ENCODE measurements at places on chromosomes 2 and 18. TPM values are rescaled to one million over a fixed set of nuclear protein-coding genes. Genes with fewer than 3 reads are reported as not detected.

Gene ALPG
- total RNA-seq = not detected

Gene FBXO36
- total RNA-seq = 2.9 TPM

Gene LYPD6
- total RNA-seq = 1.1 TPM

Gene CHRNG
- not detected for total RNA-seq

Gene ZDBF2
- total RNA-seq = 9.1 TPM

Measured in melanocyte of skin (primary cell).